ENCODE measurements at places on chromosomes 5 and 9.

DNA sequence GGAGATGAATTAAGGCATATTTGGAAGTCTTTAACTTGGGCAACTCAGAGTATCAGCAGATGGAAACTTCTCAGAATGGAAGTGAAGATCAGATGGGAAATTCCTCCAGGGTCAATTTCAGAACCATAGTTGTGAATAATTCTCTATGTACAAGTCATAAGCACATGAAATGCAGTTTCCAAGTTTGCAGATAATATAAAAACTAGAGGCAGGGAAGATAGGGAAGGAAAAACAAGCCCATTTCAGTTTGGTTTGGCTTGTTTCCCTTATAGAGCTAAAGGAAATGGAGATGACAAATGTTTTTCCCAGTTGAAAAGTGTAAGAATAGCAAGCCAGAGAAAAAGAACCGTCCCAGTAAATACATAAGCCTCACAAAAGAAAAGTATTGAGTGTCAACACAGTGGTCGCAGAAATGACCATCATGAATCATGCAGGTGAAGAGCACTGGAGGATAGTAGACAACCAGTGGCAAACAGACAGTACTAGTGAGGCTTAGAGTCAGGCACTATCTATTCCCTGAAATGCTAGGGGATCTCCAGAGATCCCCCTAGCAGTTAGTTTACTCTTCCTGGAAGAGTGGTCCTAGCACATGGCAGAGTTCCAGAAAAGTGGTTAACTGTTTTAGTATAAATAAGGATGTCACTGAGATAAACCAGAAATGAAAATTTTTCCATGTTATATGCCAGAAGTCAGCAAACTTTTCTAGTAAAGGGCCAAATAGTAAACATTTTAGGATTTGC lies 245.9 kb downstream of the SAXO1 start:
- no peak for DNase-seq

- DNase-seq, result no peak
Observed at GRCh38 chr5:155947394-155948062, 379.4 kb upstream of the SGCD start.

- no peak for DNase-seq
Observed at GRCh38 chr5:140035881-140036280, 7.2 kb downstream of the NRG2 start.

- DNase-seq, result peak; percentile 13
Observed at GRCh38 chr5:112551419-112552032, 132.4 kb upstream of the EPB41L4A start.

- no peak for DNase-seq
Observed at GRCh38 chr5:32098890-32099310, 75.2 kb downstream of the GOLPH3 start.

GRCh38 chr9:136024286-136024685 lies 63.1 kb upstream of the UBAC1 start:
- DNase-seq, result no peak

DNA sequence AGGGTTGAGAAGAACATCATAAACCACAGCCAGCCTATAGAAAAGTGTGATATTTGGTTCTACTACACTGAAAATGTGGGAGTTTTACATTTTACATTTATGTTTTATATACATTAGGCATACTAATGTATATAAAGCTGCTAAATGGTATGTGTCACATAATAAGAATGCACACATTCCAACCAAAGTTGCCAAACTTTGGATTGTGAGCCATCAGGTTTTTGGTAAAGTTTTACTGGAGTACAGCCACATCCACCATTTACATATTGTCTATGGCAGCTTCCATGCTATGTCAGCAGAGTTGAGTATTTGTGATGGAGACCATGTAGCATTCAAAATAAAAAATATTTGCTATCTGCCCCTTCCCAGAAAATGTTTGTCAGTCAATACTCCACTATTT lies 23.1 kb upstream of the TARS1 start:
- no peak for DNase-seq

DNA sequence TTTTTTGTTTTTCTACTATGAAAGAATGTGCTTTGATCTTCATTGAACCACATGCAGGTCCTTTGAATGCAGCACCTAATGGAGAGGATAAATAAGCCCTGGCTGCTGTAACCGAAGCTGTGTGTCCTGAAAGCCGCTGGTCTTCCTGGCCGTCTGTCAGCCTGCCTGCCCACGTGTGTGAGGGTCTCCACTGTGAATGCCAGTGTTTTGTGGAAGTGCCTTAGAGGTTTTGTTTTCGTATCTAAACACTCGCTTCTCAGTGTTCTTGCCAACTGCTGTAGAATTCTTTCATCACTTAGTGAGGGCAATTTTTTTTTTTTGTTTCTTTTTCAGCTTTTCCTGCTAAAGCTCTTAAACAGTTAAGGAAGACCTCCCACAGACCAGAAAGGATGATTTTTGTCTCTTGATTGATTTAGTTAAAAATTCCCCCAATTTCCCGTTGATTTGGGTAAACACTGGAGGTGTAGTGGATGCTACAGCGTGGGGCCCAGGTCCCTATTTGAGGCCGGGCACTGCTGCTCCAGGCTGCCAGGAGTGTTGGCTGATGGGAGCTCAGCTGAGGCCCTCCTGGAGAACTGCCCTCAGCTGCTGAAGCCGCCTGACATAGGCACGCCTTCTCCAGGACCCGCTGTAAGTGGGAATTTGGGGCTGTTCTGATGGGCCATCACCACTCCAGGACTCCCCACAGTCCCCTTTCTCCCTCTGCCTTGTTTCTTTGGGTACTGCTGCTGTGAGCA lies 29.2 kb upstream of the PTCH1 start:
- DNase-seq, result no peak

DNA sequence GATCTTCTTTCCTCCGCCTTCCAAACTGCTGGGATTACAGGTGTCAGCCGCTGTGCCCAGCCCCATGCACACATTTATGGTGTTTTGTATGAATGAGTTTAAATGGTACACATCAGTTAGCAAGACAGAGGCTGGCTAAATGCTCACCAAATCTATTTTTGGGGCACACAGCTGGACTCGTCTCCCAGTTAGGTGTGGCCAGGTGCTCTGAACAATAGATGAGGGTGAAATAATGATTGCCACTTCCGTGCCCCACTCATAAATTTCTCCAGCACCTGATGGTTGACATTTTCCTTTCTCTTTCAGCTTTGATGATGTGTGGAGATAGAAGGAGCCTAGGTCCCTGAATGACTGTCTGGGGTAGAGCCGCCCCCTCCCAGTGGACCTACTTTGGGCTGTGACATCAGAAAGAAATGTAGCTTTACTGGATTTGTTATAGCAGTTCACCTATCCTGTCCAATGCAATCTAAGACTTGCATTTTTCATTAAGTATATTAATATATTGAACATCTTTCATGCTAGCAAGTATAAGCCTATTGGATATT lies 8.6 kb upstream of the RAPGEF1 start:
- DNase-seq, result no peak

DNA sequence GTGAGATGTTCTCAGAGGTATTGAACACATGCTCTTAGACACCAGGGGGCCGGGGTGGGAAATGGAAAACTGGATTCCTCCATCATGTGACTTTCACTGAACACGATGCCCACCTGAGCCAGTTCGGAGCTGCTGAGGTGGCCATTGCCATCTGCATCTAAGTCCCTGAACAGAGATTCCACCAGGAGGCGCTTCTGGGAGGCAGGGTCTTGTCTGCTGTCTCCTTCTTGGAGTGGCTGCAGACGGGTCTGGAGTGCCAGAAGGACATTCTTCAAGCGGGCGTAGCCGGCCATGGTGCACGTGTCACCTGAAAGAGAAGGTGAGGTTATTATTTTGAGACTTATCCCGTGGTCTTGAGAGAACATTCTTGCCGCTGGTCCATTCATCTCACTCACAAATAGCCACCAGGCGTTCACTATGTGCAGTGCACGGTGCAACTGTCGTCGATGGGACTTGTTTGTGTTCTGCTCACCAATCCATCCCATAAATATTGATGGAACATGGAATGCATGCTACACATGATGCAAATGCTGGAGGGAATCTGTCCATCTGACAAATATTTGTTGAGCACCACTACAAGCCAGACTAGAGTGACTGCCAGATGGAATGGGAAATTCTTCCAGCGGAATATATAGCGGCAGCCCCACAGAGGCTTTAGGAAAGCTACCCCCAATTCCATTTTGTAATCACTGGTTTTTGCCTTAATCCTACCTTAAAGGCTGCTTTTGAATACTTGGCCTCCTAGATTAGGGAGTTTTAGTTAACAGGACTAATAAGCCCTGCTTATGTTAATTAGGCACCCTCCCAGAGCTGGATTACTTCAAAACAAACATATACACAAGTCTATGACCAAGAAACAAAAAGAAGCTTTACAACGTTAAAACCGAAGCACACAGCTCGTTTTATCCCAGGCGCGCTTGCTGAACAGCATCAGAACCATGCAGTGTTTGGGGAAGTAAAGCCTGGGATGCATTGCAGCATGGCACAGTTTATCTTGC lies 264.8 kb downstream of the HSPA4 start:
- no peak for DNase-seq

DNA sequence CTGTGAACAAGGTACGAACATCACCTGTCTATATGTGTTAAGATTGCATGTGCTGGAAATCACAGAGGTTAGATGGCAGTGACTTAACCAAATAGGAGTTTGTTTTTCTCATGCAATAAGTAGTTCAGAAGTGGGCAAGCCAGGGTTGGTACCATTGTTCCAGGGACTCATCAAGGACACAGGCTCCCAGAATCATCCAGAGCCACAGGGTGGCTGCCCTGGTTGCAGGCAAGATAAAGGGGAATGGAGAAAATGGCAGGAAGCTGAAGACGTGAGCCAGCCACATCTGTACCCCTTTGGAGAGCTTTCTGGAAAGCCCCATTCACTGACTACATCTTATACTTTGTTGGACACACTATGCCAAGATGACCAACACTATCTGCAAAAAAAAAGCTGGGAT lies 126.0 kb upstream of the IL12B start:
- DNase-seq, result no peak

DNA sequence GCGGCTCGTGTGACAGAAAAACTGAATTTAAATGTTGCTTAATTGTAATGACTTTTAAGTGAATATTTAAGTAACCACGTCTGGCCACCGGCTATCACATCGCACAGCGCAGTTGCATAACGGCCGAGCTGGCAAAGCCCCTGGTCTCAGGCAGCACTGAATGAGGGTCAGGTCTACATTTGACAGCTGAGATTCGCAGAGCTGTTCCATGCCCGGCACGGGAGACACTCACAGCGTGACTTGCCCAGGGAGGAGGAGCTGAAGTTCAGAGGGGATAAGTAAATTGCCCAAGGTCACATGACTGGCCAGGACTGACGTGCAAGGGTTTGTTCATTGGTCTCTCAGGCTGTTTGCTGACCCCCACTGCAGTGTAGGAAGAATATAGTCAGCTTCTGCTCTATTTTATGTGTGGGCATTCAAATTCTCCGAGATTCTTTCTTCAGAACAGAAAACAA lies 17.4 kb upstream of the COL5A1 start:
- DNase-seq, result no peak

DNA sequence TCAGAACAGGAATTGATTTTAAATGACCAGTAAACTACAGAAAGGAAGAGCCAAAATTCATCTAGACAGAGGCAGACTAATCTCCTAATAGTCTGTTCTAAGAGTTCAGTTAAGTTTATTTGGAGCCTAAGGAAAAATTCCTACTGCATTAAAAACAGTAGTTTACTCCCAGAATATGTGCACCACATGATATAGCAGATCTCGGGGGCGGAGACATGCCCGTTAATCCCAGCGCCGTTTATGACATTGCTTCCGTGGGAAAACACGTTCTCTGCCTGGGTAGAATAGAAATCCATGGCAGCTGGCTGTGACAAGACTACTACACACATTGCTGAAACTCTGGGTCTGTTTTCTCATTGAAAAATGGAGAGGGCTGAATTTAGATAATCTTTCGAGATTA lies 11.4 kb downstream of the HABP4 start:
- no peak for DNase-seq

GRCh38 chr9:115204904-115205453 lies 87.0 kb upstream of the TNC start:
- DNase-seq, result no peak

GRCh38 chr5:17276445-17276844 lies 59.0 kb downstream of the BASP1 start:
- DNase-seq, result no peak

DNA sequence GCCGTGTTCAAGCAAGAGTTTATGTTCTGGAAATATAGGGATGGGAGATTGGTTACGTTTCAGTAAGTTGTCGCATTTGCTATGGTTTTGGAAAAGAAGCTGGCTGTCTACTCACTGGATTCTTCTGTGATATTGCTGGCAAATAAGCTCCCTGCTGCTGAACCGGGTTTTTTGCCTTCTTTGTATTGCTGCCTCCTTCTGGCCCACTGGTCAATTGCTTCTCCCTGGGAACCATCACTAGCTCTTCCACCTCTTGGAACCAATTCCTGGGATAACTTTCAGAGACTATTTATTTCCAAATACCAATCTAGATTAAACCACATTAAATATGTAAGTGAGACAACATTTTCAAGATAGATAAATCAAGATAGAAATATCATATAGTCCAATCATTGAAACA lies 43.0 kb downstream of the NUDT12 start:
- no peak for DNase-seq

DNA sequence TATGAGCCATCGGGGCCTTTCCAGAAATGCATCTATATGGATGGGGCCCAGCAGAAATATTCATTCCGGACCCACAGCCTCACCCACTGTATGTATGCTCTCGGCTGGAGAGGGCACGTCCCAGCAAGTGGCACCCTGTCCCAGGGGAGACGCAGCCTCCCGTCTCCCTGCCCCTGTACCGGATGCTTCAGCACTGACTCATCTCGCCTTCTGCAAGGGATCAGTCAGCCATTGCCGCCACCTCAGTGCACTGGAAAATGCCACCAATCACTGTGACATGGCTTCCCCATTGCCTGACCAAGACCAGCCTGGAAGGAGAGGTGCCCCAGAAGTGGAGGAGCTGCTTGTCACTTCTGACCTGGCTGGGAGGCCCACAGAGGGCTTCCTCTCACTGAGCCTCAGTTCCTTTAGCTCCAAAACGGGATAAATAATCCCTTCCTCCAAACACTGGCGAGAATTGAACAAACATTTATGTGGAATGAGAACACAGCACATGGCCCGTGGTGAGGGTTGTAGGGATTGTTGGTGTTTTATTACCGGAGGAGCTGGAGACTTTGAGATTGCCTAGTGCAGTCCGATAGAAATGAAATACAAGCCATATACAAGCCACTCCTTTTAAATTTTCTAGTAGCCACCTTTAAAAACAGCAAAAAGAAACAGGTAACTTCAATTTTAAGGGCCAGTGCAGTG lies 43.9 kb upstream of the ORM1 start:
- DNase-seq, result no peak

DNA sequence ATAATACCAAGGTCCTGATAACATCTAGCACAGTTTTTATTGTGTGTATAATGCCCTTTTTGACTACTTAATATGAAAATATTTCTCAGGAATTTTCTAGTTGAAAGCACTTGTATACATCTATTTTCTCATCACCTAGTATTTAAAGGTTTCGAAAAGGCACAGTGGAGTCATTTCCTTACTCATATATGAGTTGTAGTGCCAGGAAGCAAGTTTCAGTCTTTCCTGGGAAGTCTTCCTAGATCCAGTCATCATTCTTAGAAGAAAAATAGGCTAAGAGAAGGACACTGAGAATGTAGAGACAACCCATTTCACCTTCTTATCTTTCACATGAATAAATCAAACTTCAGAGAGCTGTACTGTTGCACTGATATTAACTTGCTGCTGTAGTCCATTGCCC lies 70.2 kb downstream of the SLC25A46 start:
- no peak for DNase-seq

- DNase-seq, result no peak
Observed at GRCh38 chr5:96432216-96433065, 607 bp downstream of the PCSK1 start.

Measured in NCI-H187 treated with DMSO at 0.1 percent for 48 hours (cell line).